ENCODE measurements at places on chromosomes 12 and 14.
A peak's percentile ranks its signal among the peaks of the same experiment; 100 is the strongest.

- no peak for DNase-seq
Observed at GRCh38 chr12:105676694-105677093, 346.2 kb downstream of the C12orf75 start.

DNA sequence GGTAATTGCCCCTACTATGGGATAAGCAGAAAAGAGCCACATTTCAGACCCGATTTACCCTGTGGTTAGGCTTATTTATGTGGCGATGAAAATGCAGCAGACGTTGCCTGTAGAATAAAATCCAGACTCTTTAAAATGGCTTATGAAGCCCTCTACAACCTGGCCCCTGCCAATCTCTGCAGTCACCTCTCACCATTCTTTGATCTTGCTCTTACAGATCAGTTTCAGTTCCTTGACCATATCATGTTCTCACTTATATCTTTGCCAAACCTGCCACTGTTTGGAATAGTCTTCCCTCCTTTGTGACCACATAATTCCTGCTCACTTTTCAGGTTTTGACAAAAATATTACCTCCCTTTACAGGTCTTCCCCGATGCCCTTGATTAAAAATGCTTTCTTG, 264.3 kb upstream of the GARIN6 start:
- no peak for DNase-seq

GRCh38 chr12:58159941-58160340, 218.6 kb downstream of the ATP23 start:
- no peak for DNase-seq

DNA sequence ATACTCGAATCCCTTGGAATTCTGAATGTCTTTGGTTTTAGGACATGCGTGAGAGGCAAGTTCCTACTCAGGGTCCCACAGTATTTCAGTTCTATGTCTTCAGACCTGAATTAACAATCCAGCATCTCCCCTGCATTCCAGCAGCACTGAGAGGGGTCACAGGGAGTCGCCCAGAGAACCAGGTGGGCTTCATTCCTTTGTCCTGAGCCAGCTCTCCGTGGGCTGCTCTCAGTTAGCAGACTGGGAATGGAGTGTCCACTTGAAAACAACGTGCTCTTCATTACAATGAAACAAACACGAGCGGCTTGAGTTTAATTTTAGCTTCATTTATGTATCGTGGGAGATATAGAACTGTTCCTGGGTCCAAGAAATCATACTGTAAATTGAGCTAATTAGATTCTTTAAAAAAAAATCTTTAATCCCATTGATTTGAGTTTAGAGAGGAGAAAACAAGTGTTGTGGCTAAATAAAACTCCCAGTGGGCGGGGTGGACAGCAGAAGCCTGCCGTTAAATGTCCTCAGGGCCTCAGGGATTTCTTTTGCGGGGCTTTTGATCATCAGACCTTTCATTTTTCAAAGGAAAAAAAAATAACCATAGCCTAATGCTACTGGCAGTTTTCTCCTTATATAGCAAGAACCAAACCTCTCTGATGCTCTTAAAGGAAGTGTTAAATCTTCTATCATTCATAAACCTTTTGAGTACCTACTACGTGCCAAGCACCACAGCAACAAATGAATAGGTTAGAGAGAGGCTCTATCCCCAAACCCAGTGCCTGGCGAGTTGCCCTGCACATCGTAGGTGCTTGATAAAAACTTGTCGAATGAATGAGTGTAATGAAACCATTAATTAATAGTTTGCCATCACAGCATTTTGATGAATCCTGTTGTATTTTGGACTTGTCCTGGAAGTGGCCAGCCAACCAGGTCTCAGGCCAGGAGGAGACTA, 140.4 kb downstream of the CHST11 start:
- no peak for DNase-seq

GRCh38 chr14:81341781-81342180, 58.3 kb downstream of the STON2 start:
- DNase-seq: no peak

DNA sequence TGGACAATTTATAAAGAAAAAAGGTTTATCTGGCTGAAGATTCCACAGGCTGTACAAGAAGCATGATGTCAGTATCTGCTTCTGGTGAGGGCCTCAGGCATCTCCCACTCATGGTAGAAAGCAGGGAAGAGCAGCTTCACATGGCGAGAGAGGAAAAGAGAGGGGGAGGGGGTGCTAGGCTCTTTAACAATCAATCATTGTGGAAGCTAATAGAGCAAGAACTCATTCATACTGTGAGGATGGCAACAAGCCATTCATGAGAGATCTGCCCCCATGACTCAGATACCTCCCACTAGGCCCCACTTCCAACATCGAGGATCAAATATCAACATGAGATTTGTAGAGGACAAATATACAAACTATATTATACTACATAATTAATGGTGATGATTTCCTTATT, 361.9 kb upstream of the FAR2 start:
- no peak for DNase-seq

- no peak for DNase-seq
Observed at GRCh38 chr12:54372113-54372806, 8.0 kb upstream of the GPR84 start.

- no peak for DNase-seq
Observed at GRCh38 chr12:93520454-93520853, 52.0 kb upstream of the SOCS2 start.

DNA sequence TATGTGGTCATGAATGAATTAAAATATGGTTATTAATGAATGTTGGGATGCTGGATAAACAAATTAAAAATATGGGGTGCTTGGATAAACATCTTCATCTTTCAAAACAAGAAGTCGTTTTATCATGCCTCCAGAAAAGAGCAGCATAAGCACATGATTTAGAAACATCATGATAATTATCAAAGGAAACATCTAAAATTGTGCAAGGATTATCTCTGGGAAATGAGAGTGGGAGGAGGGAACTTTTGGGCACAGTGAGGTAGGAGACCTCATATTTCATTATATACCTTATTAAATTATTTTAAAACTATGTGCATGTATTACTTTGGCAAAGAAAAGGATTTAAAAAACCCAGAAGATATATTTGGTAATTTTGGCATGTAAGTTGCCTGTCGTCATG, 8.9 kb downstream of the C3AR1 start:
- no peak for DNase-seq

- DNase-seq: no peak
Observed at GRCh38 chr14:57323721-57324120, 55.0 kb downstream of the AP5M1 start.

DNA sequence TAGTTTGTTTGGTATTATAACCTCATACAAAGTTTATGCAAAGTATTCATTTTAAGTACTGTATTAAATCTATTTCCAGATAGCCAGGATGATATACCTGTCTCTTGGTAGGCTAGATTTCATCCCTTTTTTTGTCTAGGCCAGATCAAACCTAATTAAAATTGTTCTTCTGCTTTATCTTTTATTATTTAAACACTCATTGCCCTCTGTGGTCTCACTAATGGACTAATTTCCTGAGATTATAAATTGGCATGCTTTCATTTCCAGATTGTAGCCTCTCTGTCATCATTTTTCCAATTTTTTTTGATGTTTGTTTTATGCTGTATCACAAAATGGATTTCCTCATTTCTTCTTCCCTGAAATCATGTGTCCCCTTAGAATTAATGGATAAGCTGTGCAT, 85.6 kb upstream of the TMEM263 start:
- DNase-seq: no peak

GRCh38 chr12:121224591-121224990, 14.7 kb downstream of the P2RX4 start:
- DNase-seq: no peak

GRCh38 chr12:63304887-63305316, 153.9 kb upstream of the AVPR1A start:
- no peak for DNase-seq

DNA sequence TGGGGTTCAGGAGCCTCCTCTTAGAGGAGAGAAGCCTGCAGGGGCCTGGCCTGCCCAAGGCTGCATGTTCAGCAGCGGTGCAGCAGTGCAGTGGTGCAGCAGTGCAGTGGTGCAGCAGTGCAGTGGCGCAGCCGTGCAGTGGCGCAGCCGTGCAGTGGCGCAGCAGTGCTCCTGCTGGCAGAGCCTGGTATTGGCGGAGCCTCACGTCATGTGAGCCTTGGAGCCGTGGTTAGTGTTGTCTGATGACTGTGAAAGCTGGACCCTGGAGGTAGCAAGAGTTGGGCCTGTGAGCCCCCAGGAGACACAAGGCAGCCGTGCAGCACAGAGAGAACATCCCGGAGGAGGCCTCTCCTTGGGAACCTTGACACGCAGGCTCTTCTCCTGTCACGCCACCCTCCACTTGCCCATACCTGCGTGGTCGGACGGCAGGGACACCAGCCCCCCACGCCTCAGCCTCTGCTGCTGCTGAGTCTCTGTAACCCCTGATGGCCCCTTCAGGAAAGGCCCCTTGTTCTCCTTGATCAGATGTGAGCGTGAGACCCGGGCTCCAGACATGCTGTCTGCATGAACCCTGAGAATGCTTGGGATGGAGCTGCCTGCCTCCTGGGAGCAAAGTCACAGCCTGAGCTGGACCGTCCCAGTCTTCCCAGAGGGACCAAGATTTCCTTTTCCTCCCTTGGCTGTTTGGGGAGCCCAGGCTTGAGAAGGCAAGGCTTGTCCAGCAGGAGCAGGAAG, 193.7 kb downstream of the KIF26A start:
- no peak for DNase-seq

- no peak for DNase-seq
Observed at GRCh38 chr12:108576660-108577234, 14.4 kb downstream of the ISCU start.

DNA sequence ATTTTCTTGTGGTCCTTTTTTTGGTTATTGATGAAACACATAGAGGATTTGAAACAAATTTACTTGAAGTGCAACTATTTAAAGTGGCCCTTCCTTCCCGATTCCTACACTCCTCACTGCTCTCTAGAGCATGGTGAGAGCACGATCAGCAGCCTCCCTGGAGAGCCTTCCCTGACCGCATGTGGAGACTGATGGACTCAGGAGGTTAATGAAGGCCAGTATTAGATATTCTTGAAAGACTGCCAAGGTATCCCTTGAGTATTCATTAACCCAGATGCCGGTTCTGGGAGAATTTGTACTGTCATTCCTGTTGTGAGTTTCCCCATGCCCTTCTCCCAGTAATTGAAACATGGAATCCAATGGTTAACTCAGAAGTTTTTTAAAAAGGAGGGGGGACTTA, 102.8 kb upstream of the FGD4 start:
- no peak for DNase-seq

GRCh38 chr12:42617622-42618021, 28.1 kb upstream of the PRICKLE1 start:
- DNase-seq: no peak

DNA sequence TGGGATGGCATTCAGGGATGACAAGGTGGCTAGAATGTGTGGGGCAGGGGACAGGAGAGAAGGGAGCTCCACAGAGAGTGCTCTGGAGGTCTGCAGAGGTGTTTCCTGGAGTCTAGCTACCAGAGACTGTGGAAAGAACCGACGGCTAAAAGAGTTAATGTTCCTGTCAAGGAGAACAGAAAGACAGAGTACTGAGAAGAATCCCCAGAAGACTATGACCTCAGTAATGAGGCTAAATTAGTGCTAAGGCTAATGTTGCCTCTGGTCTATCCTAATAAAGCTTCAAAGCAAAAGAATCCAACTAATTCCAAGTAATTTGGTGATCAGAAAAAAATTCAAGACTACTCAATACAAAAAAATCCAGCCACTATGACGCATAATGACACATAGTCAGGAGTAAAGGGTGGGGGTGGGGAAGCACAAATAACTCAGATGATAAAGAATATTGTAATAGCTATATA, 44.7 kb downstream of the FERMT2 start:
- no peak for DNase-seq

DNA sequence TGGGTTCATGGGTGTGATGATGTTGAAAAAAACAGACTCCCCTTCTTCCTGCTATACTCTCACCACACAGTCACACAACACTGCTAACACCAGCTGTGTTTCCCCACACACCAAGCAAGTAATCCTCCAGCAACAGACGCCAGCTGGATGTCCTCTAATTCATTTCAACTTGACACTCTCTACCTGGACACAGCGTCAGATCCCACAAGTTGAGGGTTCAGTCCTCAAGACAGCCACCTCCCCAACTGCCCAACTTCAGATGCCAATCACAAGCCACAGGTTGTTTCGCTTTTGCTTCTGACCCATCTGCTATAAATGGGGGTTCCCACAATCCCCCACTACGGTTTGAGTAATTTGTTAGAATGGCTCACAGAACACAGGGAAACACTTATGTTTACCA, 49.3 kb downstream of the TMEM30B start:
- DNase-seq: no peak

DNA sequence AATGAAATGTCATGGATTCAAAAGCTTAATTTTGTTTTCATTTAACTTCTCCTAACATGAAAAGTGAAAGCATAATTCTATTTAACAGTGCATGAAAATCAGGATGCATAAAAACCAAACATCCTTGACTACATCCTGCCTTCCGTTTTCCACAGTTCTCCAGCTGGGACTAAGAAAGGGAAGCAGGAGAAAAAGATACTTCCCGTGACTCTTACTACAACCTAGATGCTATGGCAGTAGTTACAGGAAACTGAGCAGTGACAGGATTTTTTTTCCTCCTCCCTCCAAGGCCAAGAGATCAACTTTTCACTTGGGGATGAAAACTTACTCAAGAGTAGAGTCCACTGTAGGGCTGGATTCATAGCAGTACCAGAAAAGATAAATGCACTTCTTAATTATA, 2.6 kb downstream of the EXOC5 start:
- DNase-seq: no peak

DNA sequence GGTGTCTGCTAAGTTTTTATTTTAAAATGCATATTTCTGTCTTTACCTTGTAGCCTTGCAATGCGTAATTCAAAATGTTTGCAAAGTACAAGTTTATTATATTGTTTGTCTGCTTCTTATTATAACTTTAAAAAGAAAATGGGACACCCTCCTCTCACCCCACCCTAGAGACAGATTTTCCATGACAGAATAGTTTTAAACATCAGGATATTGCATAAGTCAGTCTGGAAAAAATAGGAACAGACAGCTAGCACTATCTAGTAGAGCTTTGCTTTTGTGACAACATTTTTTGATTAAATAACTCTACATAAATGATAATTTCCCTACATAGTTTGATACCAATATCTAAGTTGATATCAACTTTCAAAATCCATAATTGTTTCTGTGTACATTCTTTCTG, 71.3 kb downstream of the PDE3A start:
- no peak for DNase-seq

- no peak for DNase-seq
Observed at GRCh38 chr12:10802587-10802986, at the start of gene TAS2R7. Gene TAS2R7, minus strand, starts transcription at chr12:10802627. Its CDS starts 57 bp downstream, at chr12:10802570.

- peak; percentile 69 for DNase-seq
Observed at GRCh38 chr12:31874961-31875608, 84.1 kb upstream of the RESF1 start.

DNA sequence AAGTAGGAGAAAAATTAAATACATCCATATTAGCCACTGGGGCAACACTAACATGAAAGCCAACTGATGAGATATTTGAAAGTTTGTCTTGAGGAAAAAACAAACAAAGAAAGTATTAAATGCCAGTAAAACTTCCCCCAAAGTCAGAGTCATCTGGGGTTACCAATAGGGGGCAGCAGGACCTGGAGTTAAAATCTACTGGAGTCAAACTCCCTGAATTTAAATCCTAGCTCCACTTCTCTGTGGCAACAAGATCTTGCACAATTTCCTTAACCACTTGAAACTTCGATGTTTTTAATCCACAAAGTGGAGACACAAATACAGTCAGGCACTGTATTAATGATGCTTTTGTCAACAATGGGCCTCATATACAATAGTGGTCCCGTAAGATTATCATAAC, 14.4 kb downstream of the PLEKHG7 start:
- DNase-seq: peak; percentile 66
